ENCODE measurements at places on chromosomes 6 and 20.

DNA sequence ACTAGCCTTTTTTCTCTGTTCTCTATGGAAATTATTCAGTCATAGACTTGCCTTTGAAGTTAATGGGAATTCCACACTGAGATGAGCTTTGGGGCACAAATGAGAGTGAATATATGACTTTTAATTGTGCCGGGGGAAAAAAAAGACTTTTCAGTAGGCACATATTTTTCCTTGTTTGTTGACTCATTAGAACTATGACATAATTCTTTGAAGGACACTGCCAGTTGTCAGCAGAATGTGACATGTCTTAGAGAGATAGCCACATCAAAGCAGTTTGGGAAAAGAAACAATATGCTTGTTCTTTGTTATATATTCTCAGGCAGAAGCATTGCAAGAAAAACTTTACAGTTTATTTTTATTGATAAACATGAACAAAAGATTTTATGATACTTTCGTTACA, 138.3 kb downstream of the COL9A1 start:
- DNase-seq = no peak

DNA sequence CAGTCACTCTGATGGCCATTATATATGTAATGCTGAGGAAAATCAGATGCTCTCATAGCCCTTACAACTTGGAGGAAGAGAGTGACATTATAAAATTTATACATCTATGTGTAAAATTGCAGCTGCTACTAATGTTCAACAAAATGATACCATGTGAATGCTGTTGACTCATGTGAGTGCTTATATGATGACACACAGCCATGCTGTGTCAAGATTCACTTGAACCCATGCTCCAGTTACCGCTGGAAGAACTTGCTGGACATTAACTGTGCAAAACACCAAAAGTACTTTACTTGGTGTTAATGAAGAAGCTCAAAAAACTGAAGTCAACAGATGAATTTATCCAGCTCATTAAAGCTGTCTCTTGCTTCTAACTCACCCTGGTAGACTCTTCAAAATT, 318.9 kb upstream of the PLCB4 start:
- DNase-seq = no peak

DNA sequence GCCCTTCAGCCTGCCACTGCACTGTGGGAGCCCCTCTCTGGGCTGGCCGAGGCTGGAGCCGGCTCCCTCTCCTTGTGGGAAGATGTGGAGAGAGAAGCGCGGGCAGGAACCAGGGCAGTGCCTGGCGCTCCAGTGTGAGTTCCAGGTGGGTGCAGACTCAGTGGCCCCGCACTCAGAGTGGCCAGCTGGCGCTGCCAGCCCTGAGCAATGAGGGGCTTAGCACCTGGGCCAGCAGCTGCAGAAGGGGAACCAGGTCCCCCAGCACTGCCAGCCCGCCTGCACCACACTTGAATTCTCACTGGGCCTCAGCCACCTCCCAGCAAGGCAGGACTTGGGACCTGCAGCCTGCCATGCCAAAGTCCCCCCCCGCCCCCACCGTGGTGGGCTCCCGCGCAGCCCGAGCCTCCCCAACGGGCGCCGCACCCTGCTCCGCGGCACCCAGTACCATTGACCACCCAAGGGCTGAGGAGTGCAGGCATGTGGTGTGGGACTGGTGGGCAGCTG, 205.9 kb downstream of the CLVS2 start:
- no peak for DNase-seq

- DNase-seq = no peak
Observed at GRCh38 chr20:36390719-36391415, 84.7 kb downstream of the DLGAP4 start.

- no peak for DNase-seq
Observed at GRCh38 chr6:38799529-38800184, 84.5 kb downstream of the DNAH8 start.

GRCh38 chr6:100880149-100880852, 828 bp downstream of the ASCC3 start:
- DNase-seq = no peak

- DNase-seq = no peak
Observed at GRCh38 chr6:143063631-143064030, 2.9 kb downstream of the AIG1 start.

DNA sequence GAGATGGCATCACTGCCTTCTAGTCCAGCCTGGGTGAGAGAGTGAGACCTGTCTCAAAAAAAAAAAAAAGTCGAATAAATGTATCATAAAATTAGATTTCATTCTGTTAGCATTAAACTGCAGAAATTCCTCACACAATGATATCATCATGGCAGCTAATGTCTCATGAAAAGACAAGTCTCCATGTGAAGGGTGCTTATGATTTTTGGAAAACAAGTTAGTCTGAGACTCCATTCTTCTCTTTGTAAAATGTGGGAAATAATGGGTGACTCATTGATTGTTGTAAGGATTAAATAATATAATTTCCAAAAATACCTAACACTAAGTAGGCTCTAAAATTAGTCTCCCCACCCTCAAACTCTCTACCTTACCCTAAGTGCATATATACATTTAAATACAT, 49.6 kb upstream of the CDYL start:
- no peak for DNase-seq

GRCh38 chr6:108622641-108623298, 62.1 kb downstream of the FOXO3 start:
- no peak for DNase-seq

DNA sequence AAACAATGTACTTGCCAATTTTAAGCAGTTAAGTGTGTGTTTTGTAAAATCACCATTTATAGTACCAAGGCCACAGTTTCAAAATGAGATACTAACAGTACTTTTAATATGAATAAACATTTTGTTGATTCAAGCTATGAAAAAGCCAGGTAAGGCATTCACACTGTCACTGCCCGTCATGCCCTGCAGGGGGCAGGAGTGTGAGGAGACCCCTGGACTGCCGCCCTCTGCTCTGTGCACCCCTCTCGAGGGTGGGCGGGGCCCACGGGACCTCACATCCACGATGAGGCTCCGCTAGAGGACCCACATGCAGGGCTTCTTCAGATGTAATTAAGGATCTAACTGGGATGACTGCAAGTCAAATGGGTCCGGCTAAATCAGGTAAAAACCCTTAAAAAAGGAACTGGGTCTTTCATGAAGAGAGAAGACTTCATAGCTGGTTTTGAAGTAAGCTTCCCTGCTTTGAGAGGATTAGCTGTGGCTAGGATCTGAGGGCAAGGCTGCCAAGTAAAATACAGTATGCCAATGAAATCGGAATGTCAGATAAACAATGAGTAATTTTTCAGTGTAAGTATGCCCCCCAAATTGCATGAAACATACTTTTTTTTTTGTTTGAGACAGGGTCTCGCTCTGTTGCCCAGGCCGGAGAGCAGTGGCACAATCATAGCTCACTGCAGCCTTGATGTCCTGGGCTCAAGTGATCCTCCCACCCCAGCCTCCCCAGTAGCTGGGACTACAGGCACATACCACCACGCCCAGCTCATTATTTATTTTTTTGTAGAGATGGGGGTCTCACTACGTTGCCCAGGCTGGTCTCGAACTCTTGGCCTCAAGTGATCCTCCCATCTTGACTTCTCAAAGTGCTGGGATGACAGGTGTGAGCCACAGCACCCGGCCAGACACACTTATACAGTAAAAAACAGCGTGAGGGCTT, 18.7 kb downstream of the DIDO1 start:
- no peak for DNase-seq

DNA sequence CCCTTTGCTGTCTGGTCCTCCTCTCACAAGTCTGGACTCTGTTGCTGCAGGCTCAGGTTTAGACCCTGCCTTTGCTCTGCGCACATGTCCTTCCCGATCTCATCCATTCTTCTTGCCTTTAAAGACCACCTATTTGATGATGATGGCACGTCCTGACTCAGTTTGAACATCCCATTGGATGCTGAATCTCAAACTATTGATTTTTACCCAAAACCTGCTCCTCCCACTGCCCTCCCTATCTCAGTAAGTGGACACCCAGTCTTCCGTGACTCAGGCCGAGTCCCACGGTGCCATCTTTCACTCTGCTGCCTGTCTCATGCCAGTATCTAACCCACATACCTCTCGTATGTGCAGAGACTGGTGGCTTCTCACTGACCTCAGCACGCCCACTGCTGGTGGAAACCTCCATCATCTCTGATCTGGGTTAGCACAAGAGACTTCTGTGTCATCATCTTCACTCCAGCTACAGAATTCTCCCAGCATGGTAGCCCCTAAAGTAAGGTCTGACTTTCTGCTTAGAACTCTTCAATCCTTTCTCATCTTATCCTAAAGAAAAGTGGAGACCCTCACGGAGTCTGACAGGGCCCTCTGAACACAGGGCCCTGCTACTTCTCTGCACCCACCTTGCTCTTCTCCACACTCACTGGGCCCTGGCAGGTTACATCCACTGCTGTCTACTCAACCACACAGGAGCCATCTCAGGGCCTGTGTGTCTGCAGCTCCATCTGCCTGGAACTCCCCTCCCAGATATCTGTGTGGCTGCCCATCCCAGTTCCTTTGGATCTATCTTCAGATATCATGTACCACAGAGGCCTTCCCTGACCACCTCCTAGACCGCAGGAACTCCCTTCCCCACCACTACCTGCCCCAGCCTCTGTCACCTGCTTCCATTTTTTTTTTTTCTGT, 387.1 kb upstream of the AGPAT4 start:
- DNase-seq = no peak

GRCh38 chr6:151044465-151045441, 179.3 kb downstream of the MTHFD1L start:
- no peak for DNase-seq

GRCh38 chr6:88865275-88865674, 98.1 kb downstream of the RNGTT start:
- no peak for DNase-seq

DNA sequence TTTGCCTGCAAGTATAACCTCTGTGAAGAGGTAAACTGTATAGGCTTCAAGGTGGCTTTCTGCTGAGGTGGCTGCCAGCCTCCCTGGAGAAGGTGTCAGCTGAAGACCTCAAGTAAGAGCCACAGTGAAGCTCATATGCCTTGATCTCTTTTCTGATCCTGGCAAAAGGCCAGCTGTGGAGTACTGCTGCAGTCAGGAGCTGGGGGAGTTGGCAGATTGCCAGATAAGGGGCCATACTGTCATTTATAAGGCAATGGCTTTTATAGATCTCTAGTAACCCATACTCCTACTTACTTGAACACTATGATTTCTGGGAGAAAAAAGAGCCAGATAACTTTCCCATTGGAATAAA, 8.8 kb upstream of the CEP85L start:
- DNase-seq = no peak

- no peak for DNase-seq
Observed at GRCh38 chr6:96450082-96450769, 71.4 kb upstream of the UFL1 start.

GRCh38 chr20:58065508-58066361, 162.7 kb downstream of the ANKRD60 start:
- no peak for DNase-seq

DNA sequence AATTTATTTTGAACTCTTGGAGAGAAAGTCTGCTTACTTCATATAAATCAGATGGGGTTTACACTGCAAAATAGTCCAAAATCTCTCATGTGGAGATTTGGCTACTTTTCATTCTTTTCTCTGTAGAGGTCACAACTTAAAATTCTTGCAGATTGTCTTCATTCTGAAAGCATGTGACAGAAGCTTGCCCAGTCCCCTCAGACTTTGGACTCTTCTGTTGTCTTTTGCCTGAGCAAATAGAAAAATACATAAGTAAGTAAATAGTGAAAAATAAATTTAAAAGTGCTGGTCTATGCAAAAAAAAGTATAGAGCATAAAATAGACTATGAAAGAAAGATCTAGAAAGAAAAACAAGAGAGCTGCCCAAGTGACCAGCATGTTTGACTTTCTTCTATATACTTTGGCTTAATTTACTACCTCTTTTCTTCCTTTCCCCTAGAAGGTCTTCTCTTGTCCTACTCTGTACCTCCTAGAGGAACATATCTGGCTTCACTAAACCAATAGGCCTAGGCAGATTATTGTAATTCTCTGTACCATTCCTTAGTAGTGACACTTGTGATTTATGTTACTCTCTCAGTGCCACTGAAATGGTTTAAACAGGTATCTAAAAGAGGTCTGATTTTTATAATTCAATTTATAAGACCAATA, 260.9 kb downstream of the TENT5A start:
- no peak for DNase-seq

- DNase-seq = no peak
Observed at GRCh38 chr20:62063981-62064769, 1.5 kb downstream of the TAF4 start.

DNA sequence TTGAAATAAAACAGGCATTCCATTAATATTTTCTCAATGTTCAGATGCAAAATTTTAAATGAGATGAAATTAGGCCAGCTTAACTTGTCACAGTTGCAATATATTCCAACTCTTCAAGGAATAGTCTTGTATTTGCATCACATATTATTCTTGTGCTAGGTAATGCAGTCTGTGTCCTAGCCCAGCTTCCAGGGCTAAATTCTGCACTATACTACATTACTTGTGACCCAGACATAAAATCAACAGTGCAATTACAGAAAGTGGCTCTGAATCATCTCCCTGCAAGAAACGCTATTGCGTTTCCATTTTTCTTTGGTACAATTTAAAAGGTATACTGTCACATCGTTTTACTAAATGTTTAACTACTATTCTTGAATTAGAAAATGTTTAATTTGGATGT, 399.2 kb downstream of the TENT5A start:
- no peak for DNase-seq

DNA sequence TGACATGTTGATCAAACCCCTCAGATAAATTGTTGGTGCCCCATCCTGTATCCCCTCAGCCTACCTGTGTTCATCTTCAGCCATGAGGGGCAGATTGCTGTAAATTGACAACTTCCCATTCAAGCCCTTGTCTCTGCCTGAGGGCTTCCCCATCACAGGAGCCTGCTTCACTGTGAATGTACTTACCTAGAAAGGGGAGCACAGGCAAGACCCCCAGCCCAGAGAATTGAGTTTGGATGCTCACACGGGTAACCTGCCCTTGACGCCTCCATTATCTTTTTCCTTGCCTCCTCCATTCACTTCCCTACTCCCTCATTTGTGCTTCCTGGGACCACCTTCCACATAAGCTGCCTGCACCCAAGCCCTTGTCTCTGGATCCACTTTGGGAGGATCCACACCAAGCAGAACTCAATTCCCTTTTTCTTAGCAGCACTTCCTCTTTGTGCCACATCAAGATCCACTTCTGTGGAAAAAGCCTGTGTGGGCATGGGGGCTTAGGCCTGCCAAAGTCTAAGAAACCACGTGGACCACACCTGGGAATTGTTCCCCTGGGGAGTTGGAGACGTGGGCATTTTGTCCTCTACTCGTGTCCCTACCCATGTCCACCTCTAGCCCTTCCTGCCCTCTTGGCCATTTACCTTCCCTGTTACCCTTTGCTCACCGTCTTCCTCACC, 103.4 kb upstream of the FOXA2 start:
- no peak for DNase-seq

DNA sequence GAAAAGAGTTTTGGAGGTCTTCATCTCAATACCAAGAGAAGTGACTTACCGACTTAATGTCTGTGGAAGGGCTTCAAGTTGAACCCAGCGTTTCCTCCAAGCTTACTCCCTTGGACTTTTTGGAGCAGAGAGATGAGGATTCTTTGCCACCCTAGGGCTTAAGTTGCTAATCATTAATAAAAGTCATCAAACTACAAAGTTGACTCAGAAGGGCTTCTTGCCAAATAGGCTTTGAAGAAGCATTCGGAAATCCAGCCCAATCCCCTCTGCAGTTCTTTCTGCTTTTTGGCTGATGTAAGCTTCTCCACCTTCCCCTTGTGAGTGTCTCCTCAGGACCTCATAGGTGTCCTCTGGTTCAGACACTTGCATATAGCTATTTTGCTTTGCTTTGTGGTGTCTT, at the start of gene SLC17A3:
Gene SLC17A3, minus strand, starts transcription at position 126 of the 400 bp plus-strand sequence. CDS start 5,856 bp downstream, outside the sequence.
- DNase-seq = no peak
